ENCODE measurements at places on chromosomes 6 and 20.
A peak's percentile ranks its signal among the peaks of the same experiment; 100 is the strongest.

DNA sequence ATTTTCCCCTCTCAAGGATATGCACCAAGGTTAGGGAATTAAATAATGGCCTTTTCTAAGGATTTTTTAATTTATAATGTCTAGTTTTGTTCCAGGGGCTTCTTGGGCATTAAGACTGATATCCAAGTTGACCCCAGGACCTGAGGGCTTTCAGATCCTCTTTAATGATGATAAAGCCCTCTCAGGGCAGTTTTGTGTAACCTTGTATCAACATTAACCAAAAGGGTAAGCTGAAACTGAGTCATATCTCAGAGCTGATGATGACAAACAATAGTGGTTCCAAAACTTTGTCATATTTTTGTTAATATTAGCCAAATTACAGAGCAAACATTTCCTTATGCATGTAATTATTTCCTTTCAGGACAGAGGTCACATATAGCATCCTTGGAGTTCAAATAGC, 309.4 kb upstream of the MAN1A1 start:
- no peak for DNase-seq

GRCh38 chr6:24536466-24536865, 41.7 kb downstream of the ALDH5A1 start:
- peak; percentile 91 for DNase-seq

DNA sequence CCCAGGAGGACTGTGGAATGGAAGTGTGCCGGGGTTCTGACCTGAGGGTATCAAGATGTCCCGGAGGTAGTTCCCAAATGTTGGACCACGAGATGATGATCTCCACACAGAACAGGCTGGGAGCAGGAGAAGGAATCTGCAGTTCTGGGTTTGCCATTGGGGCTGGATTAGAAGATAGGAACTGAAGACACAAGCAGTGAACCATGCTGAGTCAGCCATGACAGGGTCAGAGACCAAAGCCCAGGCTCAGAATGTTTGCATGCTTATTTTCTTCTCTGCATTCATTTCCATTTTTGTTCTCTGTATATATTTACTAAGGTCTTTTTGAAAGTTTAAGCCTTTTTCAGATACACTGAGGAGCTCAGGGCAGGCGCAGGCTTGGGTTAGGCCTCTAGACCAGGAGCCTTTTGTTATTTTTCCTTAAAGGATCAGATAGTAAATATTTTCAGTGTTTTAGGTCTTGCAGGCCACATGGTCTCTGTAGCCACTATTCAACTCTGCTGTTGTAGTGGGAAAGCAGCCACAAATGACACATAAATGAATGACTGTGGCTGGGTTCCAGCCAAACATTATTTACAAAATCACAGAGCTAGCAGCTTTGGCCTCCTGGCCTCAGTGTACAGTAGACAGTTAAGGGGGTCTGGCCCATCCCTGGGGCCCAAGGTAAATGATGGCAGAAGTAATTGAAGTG, 28.5 kb downstream of the SLC35D3 start:
- peak; percentile 21 for DNase-seq

GRCh38 chr6:107982486-107982885, 24.5 kb upstream of the SEC63 start:
- DNase-seq: no peak

DNA sequence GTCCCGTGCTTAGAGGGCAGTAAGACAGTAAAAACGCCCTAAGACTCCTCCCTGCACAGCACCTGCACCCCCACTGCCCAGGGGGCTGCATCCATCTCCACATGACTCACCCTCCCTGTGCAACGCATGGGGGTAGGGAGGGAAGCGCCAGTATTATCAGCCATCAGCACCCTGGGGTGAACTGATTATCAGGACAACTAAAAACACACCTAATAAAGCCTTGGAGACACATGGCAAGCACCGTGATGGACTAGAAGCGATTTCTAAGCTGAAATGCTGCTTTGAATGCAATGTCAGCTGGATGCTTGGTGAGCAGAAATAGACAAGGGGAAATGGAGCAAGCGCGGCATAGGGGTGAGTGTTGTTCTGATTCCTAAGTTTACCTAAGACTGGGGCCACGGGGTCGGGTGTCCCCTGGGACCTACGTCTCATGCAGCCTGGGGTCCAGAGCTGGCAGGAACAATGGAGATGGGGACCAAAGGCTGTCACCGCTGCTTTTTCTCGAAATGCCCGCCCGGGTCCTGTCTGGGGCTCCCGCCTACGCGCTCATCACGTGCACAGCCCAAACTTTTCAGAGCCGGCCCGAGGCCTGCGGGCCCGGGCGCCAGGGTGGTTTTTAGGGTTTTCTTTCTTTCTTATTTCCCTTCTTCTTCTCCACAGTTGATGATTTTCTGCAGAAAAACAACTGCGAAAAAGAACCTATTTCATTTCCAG, 702 bp upstream of the TNFAIP3 start:
- DNase-seq: no peak

- DNase-seq: no peak
Measured at GRCh38 chr6:90294989-90295853, 1.4 kb downstream of the BACH2 start.

DNA sequence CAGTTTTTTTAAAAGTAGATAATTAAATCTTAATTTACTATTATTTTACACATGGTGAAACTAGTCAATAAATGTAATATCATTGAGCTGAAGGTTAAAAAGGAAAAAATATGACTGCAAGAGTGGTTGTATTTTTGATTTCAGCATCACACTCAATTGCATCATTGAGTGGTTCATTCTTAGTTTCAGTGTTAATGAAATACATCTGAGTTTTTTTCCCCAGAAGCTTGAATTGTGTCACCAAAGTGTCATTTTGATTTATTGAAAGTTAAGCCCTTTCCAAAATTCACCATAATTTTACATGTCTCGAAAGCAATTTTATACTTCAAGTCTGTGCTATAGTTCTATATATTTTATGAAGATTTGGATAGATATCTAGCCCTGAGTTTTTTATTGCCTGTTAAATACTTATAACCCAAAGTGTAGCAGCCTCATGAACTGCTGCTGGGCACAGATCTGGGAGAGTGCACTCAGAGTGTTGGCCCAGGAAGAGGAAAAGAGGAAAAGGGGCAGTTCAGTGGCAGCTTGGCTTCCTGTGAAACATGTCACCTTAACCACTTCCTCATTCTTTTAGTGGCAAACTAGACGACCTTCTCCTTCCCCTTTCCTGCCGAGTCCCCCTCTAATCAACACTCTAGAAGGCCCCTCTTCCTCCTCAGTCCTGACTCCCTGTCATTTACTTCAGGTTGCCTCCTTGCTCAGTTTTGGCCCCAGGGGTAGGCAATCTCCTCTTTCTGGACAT, 140.7 kb downstream of the ESR1 start:
- DNase-seq: no peak

DNA sequence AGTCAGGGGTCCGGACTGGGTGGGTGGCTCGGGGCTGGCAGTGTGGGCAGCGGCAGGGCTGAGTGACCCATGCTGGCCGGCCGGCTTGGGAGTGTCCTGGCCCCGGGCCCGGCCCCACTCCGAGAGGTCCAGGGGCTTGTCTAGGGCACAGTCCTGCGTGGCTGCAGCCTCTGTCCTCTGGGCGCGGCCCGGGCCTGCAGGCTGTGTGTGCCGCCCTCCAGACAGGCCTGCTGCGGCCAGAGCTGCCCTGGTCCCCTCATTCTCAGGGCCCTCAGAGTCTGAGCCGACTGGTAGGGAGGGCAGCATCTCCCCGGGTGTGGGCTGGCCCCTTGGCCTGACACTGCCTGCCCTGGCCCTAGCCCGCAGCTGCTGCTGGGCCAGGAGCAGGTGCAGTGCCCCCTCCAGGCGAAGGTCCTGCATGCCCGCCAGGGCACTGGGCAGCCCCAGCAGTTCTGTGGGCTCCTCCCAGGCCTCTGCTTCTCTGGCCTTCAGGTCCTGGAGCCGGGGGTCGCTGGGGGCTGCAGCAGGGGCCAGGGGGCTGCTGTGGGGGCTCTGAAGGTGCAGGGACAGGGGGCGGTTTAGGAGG, 6.9 kb upstream of the CABLES2 start:
- no peak for DNase-seq

DNA sequence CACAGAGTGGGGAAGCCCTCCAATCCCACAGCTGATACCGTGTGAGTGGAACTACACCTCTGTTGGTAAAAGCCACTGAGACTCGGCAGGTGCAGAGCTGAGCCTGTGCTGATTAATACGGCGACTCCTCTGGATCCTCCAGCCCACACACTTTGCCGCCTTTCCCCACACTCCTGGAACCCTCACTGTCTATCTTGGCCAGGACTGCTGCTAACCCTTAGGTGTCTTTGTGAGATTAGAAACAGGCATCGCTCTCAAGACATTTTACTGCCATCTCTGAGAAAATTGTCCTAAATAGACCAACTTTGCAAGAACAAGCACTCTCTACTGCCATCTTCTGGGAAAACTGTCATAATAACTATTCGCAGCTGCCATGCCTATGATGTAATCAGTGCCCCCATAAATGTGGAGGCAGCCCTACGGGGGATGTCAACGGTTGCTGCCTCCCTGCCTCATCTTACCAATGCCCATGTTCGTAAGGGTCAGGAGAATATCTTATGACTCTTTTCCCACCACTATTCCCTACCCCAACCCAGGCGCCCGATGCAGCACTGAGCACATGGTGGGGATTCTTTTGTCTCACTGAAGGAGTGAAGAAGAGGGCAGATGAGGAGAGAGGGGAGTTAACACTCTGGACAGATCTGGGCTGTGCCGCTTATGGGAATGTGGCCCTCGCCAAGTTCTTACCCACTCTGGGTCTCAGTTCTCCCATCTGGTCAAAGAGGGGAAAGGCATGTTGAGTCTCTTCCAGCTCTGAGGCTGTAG, 26.1 kb upstream of the KCNB1 start:
- DNase-seq: peak; percentile 52

- DNase-seq: no peak
Measured at GRCh38 chr6:64160486-64160885, 524.9 kb downstream of the PHF3 start.

DNA sequence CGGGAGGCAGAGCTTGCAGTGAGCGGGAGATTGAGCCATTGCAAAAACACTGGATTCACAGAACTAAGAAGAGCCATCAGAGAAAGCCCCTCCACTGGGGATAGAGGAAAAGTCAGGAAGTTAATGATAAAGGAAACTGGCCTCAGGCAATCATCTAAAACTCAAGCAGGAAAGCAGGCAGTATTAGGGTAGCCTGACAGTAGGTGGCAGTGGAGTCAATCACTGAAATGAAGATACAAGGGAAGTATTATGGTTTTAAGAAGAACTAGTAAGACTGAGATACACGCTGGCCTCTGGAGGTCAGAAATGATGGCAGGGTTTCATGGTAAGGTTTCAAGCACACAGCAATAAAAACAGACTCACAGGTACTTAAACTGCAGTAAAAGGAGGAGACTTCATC, 578.3 kb downstream of the HACE1 start:
- no peak for DNase-seq

- no peak for DNase-seq
Measured at GRCh38 chr6:2147766-2148448, 97.5 kb downstream of the GMDS start.

Data from NCI-H2081 (cell line).